NB4 (cell line): ENCODE measurements at places on chromosomes 6 and 20.

- DNase-seq = peak; percentile 65
Observed at GRCh38 chr20:19828232-19828631, 70.2 kb downstream of the RIN2 start.

DNA sequence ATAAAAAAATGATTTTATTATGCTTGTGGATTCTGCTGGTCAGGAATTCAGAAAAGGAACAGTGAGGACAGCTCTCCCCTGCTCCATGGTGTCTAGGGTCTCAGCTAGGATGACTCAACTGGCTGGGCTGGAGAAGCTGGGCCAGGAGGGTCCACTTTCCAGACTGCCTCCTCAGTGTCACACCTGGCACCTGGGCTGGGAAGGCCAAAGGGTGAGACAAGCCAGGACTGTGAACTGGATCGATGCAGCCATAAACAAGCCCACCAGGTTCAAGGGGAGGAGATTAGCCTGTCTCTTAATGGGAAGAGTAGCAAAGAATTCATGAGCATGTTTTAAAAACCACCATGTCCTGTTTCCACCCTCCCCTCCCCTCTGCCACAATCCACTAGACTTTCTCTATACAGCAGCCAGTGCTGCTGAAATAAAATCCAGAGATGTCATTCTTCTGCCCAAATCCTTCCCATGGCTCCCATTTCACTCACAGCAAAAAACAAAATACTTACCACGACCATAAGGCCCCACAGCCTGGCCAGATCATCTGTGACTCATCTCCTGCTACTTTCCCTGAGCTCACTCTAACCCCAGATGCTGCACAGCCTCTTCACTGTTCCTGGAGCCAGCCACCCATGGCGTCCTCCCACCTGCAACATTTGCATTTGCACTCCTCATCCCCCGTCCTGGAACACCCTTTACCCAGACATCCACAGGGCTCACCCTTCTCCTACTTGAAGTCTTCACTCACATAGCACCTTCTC lies 13.8 kb downstream of the SPTLC3 start:
- no peak for DNase-seq

- DNase-seq = no peak
Observed at GRCh38 chr20:9031991-9032390, 36.9 kb upstream of the PLCB4 start.

DNA sequence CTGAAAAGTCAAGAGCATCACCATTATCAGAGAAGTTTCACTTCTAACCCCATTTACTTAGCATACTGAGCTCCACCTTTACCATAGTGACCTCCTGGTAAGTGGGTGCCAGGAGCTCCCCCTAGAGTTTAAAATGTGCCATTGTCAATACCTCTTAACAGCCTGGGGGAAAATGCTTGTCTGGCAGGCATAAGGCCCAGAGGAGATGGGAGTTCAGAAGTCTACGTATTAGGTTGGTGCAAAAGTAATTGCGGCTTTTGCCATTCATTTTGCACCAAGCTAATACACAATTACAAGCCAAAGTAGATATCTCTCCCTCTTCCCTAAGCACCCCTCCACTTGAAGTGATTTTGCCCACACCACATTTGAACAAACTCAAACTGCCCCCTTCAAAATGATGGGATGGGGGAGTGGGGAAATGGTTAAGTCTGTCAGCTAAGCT lies 919.0 kb downstream of the KIF16B start:
- DNase-seq = peak; percentile 75
